Uterine smooth muscle cell (primary cell): ENCODE measurements at places on chromosomes 12 and 14. TPM values are rescaled to one million over a fixed set of nuclear protein-coding genes. Genes with fewer than 3 reads are reported as not detected.

LHX5 gene
- not detected in 2 replicates for total RNA-seq

PLCZ1 gene
- total RNA-seq, result not detected in 2 replicates

LAG3 gene
- under 0.01 and 0.11 TPM in 2 replicates for total RNA-seq

SLC39A2 gene
- 0.22 TPM in 1 of 2 replicates, not detected in the other for total RNA-seq

FGD6 gene
- 3.4 and 7.1 TPM in 2 replicates for total RNA-seq

CERS5 gene
- total RNA-seq, result 28.4 and 35.5 TPM in 2 replicates

HRK gene
- 0.11 and 0.37 TPM in 2 replicates for total RNA-seq

PDZRN4 gene
- not detected in 2 replicates for total RNA-seq

GEMIN2 gene
- total RNA-seq, result 19.1 and 30.9 TPM in 2 replicates

KRT82 gene
- not detected in 2 replicates for total RNA-seq

SLC25A47 gene
- not detected in 2 replicates for total RNA-seq

OGFOD2 gene
- 14.9 and 15.0 TPM in 2 replicates for total RNA-seq

FLVCR2 gene
- total RNA-seq, result 1.8 and 2.0 TPM in 2 replicates

MNAT1 gene
- total RNA-seq, result 54.9 and 68.9 TPM in 2 replicates

POP5 gene
- total RNA-seq, result 41.0 and 63.3 TPM in 2 replicates

ENDOU gene
- under 0.01 and 0.11 TPM in 2 replicates for total RNA-seq

C12orf54 gene
- total RNA-seq, result not detected in 2 replicates

GALNT6 gene
- 37.9 and 52.3 TPM in 2 replicates for total RNA-seq

TBC1D30 gene
- 0.33 and 0.87 TPM in 2 replicates for total RNA-seq

C12orf50 gene
- under 0.01 TPM in 1 of 2 replicates, not detected in the other for total RNA-seq

ZFP36L1 gene
- 54.8 and 59.2 TPM in 2 replicates for total RNA-seq

SERPINA4 gene
- total RNA-seq, result not detected in 2 replicates

ST8SIA1 gene
- total RNA-seq, result 0.11 and 0.37 TPM in 2 replicates

PYM1 gene
- total RNA-seq, result 24.9 and 32.4 TPM in 2 replicates

TAS2R43 gene
- 3.5 and 5.3 TPM in 2 replicates for total RNA-seq

SERPINA3 gene
- total RNA-seq, result 0.22 and 2.1 TPM in 2 replicates

PTHLH gene
- total RNA-seq, result 0.33 and 0.62 TPM in 2 replicates

CSRP2 gene
- total RNA-seq, result 20.3 and 42.2 TPM in 2 replicates

AACS gene
- total RNA-seq, result 41.3 and 67.6 TPM in 2 replicates

C1QL4 gene
- total RNA-seq, result 0.37 and 0.77 TPM in 2 replicates

ASCL1 gene
- not detected in 2 replicates for total RNA-seq

CLEC6A gene
- total RNA-seq, result not detected in 2 replicates
